ENCODE measurements at places on chromosomes 4 and X.

GRCh38 chr4:125135652-125136051 is 179.1 kb upstream of the FAT4 start:
- no peak for DNase-seq

- no peak for DNase-seq
These were observed 42.7 kb downstream of the RASGEF1B start for GRCh38 chr4:81429031-81429430.

- no peak for DNase-seq
These were observed 82.2 kb upstream of the HELT start for GRCh38 chr4:184936071-184936470.

DNA sequence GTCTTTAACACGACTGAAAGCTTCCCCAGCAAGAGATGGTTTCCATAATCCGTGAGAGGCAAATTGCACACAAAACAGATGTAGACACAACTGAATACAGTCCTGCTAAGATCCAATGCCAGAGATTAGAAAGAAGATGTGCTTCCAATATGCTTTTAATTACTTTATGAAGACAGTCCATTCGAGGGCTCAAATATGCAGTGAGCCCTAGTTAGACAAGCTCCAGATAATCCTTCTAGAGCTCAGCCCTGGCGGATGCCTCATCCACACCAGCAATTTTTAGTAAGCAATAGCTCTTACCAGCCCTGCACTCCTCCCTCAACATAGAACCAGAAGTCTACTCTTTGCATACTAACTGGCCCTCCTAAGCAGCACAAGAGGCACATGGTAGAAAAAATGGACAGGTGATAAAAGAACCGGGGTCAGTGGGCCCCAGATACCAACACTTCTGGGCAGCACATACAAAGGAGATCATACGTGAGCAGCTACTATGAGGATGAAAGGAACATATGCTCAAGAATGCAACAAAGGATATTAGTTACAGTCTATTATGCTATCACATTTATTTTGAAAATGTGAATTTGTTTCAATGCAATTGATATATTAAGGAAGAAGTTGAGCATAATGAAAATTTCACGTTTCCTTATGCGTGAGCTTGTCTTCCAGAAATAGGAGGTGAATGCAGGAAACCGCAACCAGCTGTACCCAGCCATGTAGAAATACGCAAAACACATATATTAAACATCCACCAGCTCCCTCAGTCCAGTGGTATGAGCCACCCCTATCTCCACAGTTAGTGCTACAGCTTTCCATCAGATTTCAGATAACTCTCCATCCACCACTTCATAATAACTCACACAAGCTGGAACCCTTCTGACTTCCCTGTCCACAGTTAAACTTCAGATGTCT is 34.3 kb downstream of the GPC4 start:
- no peak for DNase-seq

GRCh38 chr4:155964016-155964891 is 10.6 kb upstream of the CTSO start:
- no peak for DNase-seq
